ENCODE measurements at places on chromosomes 7 and 10. TPM values are rescaled to one million over a fixed set of nuclear protein-coding genes. Genes with fewer than 3 reads are reported as not detected.

NEURL1 gene
- not detected for total RNA-seq

NPSR1 gene
- not detected for total RNA-seq

TFAM gene
- total RNA-seq = 9.2 TPM

SPDYE2B gene
- not detected for total RNA-seq

MLXIPL gene
- 6.4 TPM for total RNA-seq

DNA sequence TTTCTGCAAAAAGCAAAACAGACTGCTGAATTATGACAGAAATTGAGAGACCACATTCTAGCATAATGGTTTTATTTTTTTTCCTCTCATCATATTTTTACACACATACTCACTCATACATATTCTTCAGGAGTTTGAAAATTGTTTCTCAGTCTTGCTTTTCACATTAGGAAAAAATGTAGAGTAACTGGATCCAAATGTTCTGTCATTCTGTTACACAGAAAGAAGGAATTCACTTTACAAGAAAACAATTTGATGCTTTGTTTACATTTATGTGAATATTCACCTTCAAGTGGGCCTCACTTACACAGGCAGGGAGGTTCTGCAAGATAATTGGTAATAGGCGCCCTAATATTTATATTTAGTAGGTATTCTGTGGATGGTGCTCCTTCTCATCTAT lies 82.0 kb downstream of the ARL4A start:
- H3K27ac ChIP-seq = no peak overlapping the region
- H3K4me3 ChIP-seq = no peak overlapping the region

DNA sequence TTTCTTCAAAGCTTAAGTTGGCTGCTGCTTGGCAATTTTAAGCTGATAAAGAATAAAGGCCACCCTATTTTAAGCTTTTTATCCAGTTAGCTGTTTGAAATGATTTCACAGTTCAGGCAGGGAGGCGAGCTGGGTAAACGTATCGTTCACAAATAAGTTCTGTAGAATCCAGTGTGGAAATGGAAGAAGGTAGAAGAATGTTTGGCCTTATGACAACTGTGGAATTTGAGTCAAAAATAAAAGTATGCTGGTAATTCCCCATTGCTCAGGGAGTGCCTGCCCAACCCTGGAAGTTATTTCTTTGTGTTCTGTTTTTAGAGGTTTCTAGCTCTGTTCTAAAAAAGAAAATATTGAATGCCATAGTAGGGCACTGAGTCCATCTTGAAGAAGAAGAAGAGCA lies 113.1 kb downstream of the ARL4A start:
- no peak overlapping the region for H3K4me3 ChIP-seq
- no peak for DNase-seq
- H3K27me3 ChIP-seq = no peaks in the 10 kb centered on the region
- no peaks in the 10 kb centered on the region for H3K36me3 ChIP-seq
- no peaks in the 10 kb centered on the region for H3K4me1 ChIP-seq

- no peak for DNase-seq
- H3K27me3 ChIP-seq = no peaks in the 10 kb centered on the region
- no peaks in the 10 kb centered on the region for H3K4me1 ChIP-seq
- no peak overlapping the region for H3K27ac ChIP-seq
Observed at GRCh38 chr10:129792141-129792540, 171.9 kb downstream of the EBF3 start.

- H3K4me3 ChIP-seq = no peak overlapping the region
- H3K27ac ChIP-seq = no peak overlapping the region
- H3K4me1 ChIP-seq = no peaks in the 10 kb centered on the region
- no peaks in the 10 kb centered on the region for H3K36me3 ChIP-seq
Observed at GRCh38 chr10:20267734-20268133, 451.5 kb downstream of the PLXDC2 start.

DNA sequence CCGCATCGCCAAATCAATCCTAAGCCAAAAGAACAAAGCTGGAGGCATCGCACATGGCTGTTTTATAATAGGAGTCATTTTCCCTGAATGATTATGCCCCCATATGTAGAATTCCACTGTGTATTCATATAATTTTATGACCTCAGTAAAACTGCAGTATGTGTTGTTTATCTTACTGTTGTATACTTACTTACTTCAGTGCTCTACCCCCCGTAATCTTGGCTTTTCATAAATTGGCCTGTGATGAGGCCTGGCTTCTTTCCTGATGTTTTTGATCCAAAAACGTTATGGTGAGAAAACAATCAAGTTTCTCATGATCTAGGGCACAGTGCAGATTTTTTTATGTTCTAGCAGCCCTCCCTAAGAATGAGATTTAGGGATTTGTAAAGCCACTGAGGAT lies 306.4 kb upstream of the FZD1 start:
- H3K27ac ChIP-seq = no peak overlapping the region
- H3K4me3 ChIP-seq = no peak overlapping the region
- H3K27me3 ChIP-seq = no peaks in the 10 kb centered on the region
- peaks cover 3% of the 10 kb centered on the region for H3K36me3 ChIP-seq
- DNase-seq = no peak
- H3K4me1 ChIP-seq = peaks cover 19% of the 10 kb centered on the region

DNA sequence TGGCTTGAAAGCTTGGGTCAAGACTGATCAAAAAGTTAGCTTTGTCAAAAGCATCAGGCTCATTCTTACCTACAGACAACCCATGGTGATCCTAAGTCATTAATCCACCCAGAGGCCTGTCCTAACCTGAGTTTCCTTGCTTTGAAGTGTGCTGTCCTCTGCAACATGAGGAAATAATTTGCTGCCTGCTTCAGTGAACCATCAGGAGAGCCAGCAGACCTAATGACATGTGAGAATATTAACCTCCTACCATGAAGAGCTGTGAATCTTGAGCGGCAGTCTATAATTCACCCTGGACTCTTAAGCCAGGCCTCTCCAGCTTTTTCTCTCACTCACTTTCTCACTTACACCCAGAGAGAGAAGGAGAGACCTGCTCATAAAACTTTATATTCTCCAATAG lies 590.0 kb downstream of the LRMDA start:
- no peak for DNase-seq
- no peaks in the 10 kb centered on the region for H3K4me1 ChIP-seq
- no peaks in the 10 kb centered on the region for H3K36me3 ChIP-seq
- H3K27ac ChIP-seq = no peak overlapping the region
- H3K4me3 ChIP-seq = no peak overlapping the region

GRCh38 chr7:144565586-144565985 lies 162.1 kb upstream of the NOBOX start:
- no peak overlapping the region for H3K27ac ChIP-seq
- no peaks in the 10 kb centered on the region for H3K27me3 ChIP-seq
- no peaks in the 10 kb centered on the region for H3K36me3 ChIP-seq

DNA sequence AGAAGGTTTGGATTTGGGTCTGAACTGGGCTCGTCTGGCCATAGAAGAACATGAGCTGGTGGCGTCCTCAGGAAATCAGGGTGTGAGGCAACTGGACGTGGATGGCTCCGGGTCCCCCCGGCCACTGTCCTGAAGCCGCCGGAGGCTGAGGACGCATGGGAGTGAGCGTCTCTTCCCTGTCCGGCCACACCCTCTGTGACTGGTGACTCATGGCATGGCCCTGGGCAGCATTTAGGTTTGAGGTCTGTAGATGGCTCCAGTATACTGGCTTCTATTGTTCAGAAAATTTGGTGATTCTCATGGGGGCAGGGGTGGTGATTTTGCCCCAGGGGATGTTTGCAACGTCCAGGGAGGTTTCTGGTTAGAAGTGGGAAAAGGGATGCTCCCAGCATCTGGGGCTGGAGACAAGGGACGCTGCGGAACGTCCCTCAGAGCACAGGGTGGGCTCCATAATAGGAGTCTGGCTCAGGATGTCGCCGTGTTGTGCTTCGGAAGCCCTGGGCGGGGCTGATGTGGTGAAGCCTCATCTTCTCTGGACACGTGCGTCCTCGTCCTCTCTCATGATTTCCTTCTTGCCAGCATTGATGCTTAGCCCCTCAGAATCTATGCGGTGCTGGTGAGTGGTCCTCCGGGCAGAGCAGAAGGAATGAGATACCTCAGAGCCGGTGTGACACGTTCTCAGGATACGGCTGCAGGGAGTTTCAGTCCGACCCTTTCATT lies 49.9 kb downstream of the PITRM1 start:
- peaks cover 8% of the 10 kb centered on the region for H3K36me3 ChIP-seq
- no peak overlapping the region for H3K4me3 ChIP-seq
- no peaks in the 10 kb centered on the region for H3K27me3 ChIP-seq
- H3K4me1 ChIP-seq = peaks cover 18% of the 10 kb centered on the region
- H3K27ac ChIP-seq = no peak overlapping the region

GRCh38 chr7:81284576-81284975 lies 365.7 kb upstream of the SEMA3C start:
- H3K27ac ChIP-seq = no peak overlapping the region
- H3K27me3 ChIP-seq = no peaks in the 10 kb centered on the region
- peaks cover 3% of the 10 kb centered on the region for H3K4me1 ChIP-seq
- DNase-seq = no peak
- no peak overlapping the region for H3K4me3 ChIP-seq
- H3K36me3 ChIP-seq = no peaks in the 10 kb centered on the region

- peak overlapping the region; percentile 2 for H3K27ac ChIP-seq
- H3K4me3 ChIP-seq = no peak overlapping the region
- H3K27me3 ChIP-seq = no peaks in the 10 kb centered on the region
- H3K4me1 ChIP-seq = peaks cover 6% of the 10 kb centered on the region
- no peaks in the 10 kb centered on the region for H3K36me3 ChIP-seq
Observed at GRCh38 chr7:40205992-40206391, 71.2 kb downstream of the SUGCT start.

DNA sequence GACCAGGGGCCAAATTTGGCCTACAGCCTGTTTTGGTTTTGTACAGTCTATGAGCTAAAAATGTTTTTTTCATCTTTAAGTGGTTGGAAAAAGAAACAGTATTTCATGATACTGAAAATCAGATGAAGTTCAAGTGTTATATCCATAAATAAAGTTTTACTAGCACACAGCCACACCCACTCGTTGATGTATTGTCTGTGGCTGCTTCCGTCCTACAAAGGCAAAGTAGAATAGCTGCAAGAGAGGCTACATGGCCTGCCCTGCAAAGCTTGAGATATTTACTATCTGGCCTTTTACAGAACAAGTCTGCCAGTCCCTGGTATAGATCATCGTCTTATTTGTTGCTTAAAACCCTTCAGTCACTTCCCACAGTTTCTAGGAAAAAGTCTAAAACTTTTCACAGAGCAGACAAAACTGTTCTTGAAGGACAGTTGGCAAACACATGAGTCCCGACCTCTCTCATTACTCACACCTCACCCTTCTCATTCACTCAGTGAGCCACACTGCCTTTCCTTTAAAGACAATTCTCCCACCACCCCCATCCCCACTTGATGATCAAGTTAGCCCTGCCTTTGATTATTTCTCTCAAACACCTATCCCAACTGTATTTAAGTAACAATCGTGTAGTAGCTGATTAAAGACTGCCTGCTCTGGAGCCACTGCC lies 9.9 kb downstream of the RHEB start:
- DNase-seq = no peak
- no peak overlapping the region for H3K4me3 ChIP-seq
- no peaks in the 10 kb centered on the region for H3K36me3 ChIP-seq
- H3K4me1 ChIP-seq = peaks cover 71% of the 10 kb centered on the region
- no peaks in the 10 kb centered on the region for H3K27me3 ChIP-seq

GRCh38 chr7:43535810-43536585 lies 46.9 kb upstream of the STK17A start:
- H3K27ac ChIP-seq = no peak overlapping the region
- no peak overlapping the region for H3K4me3 ChIP-seq
- no peaks in the 10 kb centered on the region for H3K27me3 ChIP-seq
- H3K4me1 ChIP-seq = no peaks in the 10 kb centered on the region
- H3K36me3 ChIP-seq = no peaks in the 10 kb centered on the region

GRCh38 chr10:112738606-112739591 lies 211.1 kb upstream of the TCF7L2 start:
- H3K27ac ChIP-seq = no peak overlapping the region
- H3K4me3 ChIP-seq = no peak overlapping the region
- no peaks in the 10 kb centered on the region for H3K27me3 ChIP-seq
- no peak for DNase-seq

DNA sequence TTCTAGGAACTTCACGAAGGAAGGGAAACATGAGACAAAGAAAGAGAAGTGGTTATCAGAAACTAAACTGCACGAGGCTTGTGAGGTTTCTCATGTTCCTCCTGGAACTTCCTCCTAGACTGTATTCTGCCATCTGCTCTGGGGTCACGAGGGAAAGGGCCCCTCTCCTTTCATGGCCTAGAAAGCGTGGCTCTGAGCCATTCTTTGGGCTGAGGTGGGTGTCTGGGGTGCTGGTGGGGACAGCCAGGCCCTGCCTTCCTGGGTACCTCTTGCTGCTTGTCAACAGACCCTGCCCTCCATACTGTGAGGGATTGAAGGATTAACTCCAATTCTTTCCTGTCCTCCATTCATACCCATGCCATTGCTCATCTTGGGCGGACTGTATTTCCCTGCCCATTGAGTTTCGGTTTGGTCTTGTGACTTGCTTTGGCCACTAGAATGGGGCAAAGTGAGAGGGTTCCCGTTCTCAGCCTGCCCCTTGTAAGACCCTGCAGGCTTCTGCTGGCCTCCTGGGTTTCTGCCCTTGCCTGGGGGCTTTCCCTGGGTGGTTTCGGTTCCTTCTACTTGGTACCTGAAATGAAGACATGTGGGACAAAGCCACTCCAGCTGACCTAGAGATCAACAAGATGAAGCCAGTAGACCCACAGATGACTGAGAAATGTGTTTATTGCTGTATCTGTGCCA lies 14.9 kb upstream of the GIMAP8 start:
- no peak overlapping the region for H3K4me3 ChIP-seq
- DNase-seq = no peak
- H3K4me1 ChIP-seq = no peaks in the 10 kb centered on the region
- H3K36me3 ChIP-seq = no peaks in the 10 kb centered on the region

DNA sequence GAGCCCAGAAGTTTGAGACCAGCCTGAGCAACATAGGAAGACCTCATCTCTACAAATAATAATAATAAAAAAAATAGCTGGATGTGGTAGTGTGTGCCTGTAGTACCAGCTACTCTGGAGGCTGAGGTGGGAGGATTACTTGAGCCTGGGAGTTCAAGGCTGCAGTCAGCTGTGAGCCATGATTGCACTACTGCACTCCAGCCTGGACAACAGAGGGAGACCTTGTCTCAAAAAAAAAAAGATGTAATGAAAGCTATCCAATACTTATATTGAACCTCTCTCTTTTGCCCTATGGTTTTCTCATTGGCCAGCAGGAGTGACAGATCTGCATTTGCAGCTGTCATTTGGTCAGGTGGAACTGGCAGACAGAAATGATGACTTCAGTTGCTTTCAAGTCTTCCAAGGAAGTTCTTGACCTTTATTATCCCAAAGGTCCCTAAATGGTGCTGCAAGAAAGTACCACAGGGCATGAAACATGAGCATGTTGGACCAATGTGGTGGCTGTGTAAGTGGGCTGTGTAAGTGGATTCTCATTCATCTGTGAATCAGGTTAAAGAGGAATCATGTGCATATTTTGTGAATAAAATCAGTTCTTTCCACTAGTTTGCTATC lies 99.4 kb downstream of the CALD1 start:
- peaks cover 2% of the 10 kb centered on the region for H3K36me3 ChIP-seq
- DNase-seq = no peak
- peak overlapping the region; percentile 45 for H3K27ac ChIP-seq
- H3K4me1 ChIP-seq = peaks cover 55% of the 10 kb centered on the region

- H3K4me1 ChIP-seq = peaks cover 35% of the 10 kb centered on the region
- peak overlapping the region; percentile 59 for H3K4me3 ChIP-seq
- no peaks in the 10 kb centered on the region for H3K36me3 ChIP-seq
- H3K27ac ChIP-seq = peak overlapping the region; percentile 81
- no peaks in the 10 kb centered on the region for H3K27me3 ChIP-seq
Observed at GRCh38 chr10:27713941-27714340, 31.7 kb downstream of the MKX start.

GRCh38 chr10:22618078-22618785 lies 96.1 kb downstream of the PIP4K2A start:
- no peaks in the 10 kb centered on the region for H3K27me3 ChIP-seq
- H3K27ac ChIP-seq = no peak overlapping the region
- peaks cover 30% of the 10 kb centered on the region for H3K4me1 ChIP-seq
- DNase-seq = no peak
- no peaks in the 10 kb centered on the region for H3K36me3 ChIP-seq

- H3K4me1 ChIP-seq = no peaks in the 10 kb centered on the region
- no peaks in the 10 kb centered on the region for H3K27me3 ChIP-seq
- H3K36me3 ChIP-seq = peaks cover 41% of the 10 kb centered on the region
- H3K4me3 ChIP-seq = no peak overlapping the region
- DNase-seq = no peak
Observed at GRCh38 chr10:1121271-1121970, 65.2 kb downstream of the WDR37 start.

Measured in thoracic aorta (tissue), 2 donors.